ENCODE measurements at places on chromosomes 3 and 15.
A peak's percentile ranks its signal among the peaks of the same experiment; 100 is the strongest.

GRCh38 chr3:192719964-192720363, 7.4 kb downstream of the FGF12 start:
- no peak for DNase-seq

- no peak for DNase-seq
These were observed at the start of gene GDPGP1 for GRCh38 chr15:90234096-90234988. TSS of gene GDPGP1 (plus strand) at chr15:90234209. CDS start at chr15:90240909, 6,700 bp downstream.

DNA sequence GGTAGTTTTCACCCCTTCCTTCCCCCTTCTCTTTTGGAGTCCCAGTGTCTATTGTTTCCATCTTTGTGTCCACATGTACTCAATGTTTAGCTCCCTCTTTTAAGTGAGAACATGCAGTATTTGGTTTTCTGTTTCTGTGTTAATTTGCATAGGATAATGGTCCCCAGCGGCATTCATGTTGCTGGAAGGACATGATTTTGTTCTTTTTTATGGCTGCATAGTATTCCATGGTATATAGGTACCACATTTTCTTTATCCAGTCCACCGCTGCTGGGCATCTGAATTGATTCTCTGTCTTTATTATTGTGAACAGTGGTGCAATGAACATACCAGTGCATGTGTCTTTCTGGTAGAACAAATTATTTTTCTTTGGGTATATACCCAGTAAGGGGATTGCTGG, 7.7 kb upstream of the HDGFL3 start:
- no peak for DNase-seq

GRCh38 chr3:195867631-195868335, 40.6 kb downstream of the TNK2 start:
- peak; percentile 18 for DNase-seq

DNA sequence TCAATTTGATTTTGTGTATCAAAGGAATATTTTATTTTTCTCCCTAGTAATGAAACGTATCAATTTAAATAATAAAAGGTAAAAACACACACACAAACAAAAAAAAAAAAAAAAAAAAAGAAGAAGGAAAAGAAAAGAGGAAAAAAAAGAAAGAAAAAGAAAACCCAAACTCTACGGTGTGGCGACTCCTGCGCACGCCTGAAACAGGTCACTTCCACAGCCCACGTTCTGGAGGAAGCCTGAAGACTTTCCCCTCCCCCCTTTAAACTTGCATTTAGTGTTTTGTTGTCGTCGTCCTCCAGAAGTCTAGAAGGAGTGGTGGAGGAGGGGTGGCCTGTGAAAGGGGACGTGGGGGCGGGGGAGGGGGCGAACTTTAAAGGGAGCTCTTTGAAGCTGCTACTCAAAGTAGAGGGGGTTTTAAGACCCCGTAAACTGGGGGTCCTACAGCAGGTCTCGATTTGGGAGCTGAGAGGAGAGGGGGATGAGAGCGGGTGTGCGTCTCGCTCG, 2.3 kb upstream of the TLE3 start:
- DNase-seq: no peak

GRCh38 chr3:129690406-129690805, 83.9 kb upstream of the PLXND1 start:
- DNase-seq: peak; percentile 17

- peak; percentile 73 for DNase-seq
These were observed 12.3 kb downstream of the SMAD3 start for GRCh38 chr15:67077641-67078215.

- no peak for DNase-seq
These were observed 13.6 kb upstream of the LACTB start for GRCh38 chr15:63107895-63108546.

DNA sequence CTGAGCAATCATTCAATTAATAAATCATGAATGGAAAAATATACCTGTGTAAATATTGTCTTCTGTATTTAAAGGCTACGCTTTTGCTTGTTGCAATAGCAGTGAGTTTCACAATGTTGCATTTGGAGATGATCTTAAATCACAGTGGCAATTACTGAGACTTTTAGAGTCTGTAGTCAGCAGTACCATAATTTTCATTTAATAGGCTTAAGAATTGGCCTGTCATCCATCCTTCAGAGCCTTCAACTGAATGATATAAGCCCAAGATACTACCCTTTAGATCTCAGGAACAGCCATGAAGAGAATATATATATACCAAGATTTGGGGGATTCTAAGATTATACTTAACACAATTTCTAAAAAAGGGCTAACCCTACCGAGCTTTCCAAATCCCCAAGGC, 458.1 kb downstream of the GBE1 start:
- DNase-seq: no peak

- DNase-seq: no peak
These were observed 28.1 kb downstream of the LCMT2 start for GRCh38 chr15:43302205-43302817.

DNA sequence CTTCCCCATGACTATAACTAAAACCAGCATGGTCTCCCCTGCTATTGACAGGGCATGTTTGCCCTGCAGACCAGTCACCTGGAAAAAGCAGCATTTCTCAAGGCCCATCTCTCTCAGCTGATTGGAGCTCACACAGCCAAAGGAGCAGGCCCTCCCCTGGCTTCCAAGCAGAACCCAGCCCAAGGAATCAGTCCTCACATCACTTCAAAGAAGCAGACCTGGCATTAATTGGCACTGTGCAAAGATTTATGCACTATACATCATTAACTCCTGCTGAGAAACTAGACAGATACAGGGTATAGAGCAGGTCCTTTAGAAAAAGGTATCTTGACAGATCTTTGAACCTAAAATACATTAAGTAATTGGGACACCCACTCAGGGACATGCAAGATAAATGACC, 323.8 kb upstream of the PPP2R3A start:
- DNase-seq: no peak

DNA sequence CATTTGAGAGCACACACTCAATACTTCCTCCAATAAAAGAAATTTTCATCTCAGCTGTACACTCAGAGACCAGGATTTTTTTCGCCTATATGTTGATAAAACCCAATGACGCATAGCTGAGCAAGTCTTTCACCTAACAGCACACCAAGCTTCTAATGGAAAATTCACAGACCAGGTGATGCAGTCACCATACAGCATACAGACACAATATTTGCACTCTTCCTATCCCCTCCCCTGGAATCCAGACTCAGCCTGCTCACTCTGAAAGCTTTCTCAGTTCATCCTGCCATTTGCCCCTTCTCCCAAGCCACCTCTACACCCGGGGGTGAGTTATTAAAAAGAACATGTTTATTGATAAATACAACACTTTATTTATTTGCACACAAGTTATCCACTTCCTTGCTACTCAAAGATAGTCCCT, 1.7 kb downstream of the TBC1D5 start:
- DNase-seq: no peak

DNA sequence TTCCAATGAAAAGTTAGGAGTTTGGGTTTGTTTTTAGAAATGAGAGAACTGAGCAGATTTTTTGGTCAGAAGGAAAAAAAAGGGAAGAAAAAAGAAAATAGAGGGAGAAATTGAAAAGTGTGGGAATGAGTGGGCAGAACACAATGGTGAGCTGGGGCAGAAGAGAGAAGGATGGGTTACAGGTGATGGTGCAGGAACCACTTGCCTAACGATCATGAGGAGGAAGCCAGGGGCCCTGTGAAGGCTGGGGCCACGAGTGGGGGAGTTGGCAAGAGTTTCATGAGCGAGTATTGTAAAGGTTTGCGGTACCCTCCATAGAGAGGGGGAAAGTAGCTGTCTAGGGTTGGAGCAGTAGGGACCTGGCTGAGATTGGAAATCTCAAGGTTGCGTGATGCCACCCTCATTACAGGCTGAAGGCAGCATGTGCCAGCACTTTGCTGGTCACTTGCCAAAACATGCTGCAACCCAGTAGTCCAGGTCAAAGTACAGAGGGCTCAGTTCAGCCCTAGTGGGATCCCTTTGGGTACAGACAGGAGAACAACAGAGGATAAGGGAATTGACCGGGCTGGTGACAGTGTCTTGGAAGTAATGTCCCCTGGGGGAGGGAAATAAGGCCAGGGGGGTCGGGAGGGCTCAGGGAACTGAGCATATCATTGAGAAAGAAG, 6.6 kb downstream of the IVD start:
- no peak for DNase-seq

DNA sequence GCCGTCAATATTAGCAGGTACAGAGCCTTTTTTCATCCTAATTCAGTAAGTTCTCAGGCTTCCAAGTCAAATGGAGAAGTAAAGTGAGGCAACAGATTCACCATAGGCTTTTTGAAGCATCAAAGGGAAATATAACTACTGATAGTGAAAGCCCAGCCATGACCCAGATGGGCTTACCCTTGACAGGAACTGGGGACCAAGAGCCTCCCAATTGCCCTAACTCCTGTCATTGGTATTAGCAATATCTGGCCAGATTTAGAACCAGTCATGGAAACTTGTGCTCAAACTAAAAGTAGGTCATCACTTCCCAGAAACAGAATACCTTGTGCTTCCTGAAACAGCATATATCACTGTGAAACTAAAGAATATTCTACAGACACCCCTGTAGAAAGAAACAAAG, 33.0 kb downstream of the NME9 start:
- no peak for DNase-seq
